ENCODE measurements at places on chromosomes 2 and 18. TPM values are rescaled to one million over a fixed set of nuclear protein-coding genes. Genes with fewer than 3 reads are reported as not detected.

COL4A3 gene
- not detected for polyA plus RNA-seq

NTSR2 gene
- polyA plus RNA-seq = not detected

- DNase-seq = peak; percentile 24
Observed at GRCh38 chr18:32366586-32367538, 103.8 kb downstream of the GAREM1 start.

- no peak for DNase-seq
Observed at GRCh38 chr2:73697606-73698005, 39.5 kb downstream of the TPRKB start.

DNA sequence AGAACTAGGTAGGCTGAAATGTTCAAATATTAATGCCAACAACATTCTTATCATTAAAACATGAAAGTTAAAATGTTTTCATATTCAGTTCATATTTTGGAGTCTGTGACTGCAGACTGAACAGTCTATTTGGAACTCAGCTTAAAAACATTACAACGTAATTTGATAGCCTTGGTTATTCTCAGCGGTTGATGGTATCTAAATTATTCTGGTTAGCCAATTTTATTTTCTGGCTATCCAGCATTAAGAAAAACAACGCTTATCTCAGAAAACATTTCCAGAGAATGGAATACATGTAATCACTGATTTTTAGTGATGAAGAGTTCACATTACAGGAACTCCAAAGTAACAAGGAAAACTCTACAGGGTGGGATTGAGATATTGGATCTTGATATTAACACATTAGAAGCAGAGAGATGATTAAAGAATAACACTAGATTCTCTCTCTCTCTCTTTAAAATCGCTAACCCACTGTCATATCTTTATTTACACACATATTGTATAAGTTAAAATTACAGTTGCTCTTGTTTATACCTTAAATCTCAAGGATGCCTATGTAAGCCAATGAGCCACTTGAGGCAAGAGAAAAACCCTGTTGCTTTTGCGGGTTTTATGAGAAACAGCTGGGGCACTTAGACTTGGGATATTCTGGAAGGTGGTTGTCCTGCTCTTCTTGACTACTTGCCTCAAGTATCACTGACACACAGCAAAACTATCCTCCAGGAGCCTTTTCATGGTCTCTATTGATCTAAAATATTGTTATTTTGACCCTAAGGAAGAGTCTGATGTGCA is 84.9 kb downstream of the ICOS start:
- no peak for DNase-seq

DNA sequence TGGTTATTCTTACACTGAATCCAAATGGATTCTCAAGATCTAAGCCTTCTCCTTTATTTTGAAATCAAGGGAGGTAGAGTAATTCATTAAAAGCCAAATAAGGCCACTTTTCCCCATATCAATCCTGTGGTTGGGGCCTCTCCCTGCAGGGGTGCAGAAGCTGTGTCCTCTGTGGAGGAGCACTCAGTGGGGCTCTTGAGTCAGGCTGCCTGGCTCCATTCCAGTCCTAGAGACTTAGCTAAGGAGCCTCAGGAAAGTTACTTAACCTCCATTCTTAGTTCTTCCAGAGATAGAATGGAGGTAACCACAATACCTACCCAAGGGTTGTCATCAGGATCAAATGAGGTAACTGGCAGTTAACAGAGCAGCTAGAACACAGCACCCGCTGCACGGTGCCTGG is 564.3 kb downstream of the CMPK2 start:
- DNase-seq = no peak

DNA sequence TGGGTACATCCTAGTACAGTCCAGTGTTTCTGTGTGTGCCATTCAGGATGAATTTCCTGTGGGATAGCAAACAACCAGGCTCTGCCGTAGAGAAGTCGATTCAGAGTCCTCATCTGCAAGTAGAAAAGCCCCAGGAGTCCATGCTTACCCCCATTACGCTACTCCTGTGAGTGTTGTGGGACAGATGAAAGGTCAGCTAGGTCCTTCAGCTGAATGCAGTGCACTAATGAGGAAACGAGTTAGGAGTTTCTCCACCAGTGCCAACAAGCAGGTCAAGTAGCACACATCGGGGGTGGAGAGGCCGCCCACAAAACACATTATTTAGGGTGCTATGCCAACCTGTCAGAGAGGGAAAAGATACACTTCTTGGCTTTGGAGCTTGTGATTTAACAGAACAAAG is 2.5 kb upstream of the GPR39 start:
- no peak for DNase-seq

DNA sequence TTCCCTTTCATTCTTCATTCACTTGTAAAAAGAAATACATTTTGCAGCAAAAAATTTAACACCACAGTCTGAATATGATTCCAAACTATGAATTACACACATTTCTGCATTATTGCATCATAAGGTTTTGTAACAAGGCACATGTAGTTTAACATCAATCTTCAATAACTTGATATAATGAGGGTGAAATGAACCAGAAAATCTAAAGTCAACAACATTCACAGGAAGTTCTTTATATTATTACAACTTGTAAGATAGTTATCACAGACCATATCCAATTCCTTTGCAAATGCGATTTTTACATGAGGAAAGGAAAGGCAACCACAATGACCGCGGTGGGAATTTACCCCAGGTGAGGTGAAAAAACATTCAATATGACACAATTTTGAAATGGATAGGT is 213.3 kb downstream of the NAPG start:
- no peak for DNase-seq

DNA sequence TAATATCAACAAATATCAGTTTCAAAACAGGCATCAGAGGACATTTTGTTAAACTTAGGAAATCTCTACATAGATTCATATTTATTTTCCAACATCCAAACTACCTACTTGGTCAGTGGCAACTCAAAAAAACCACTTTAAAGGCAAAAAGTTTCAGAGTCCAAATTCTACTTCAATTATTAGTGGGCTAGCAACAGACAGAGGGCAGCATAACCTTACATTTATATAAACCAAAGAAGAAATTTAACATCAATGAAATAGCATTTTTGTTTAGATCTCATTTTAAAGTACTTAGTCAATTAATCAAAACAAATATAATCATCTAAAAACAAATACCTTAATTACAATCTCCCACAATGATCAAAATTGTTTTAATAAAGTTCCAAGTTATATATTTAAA is 33.3 kb downstream of the RTTN start:
- DNase-seq = no peak

- peak; percentile 83 for DNase-seq
Observed at GRCh38 chr2:53512071-53512826, 255.4 kb upstream of the CHAC2 start.

DNA sequence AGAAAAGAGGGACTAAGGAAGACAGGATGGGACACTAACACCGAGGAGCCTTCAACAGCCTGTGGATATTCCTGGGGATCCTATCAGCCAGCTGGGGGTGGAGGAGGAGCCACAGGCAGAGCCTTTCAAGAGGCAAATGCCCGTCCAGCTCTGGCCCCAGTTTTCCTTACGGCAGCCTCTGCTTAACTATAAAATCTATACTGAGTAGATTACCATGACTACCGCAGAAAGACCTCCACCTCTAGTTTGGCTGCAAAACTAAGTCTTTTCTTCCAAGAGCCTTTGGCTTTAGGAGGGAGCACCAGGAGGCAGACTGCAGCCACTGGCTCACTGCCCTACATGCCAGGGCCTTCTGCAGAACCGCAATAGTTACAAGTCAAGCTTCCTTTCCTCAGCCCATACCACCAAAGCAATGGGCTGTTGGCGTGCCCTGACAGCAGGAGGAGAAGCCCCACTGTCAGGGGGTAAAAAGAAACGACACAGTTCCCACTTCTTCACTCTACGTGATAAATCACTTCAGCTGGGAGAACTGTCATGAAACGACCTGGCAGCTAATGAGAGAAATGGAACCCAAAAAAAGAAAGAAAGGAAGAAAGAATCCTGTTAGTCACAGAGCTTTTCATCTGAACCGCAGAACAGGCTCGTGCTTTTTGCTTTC is 25.1 kb upstream of the CREB1 start:
- peak; percentile 57 for DNase-seq

TDRD15 gene
- polyA plus RNA-seq = not detected

ARHGAP25 gene
- polyA plus RNA-seq = 44.5 TPM

GRCh38 chr18:11741505-11742145 is 52.6 kb downstream of the GNAL start:
- DNase-seq = no peak

REG3G gene
- not detected for polyA plus RNA-seq

Data from mammary epithelial cell (primary cell).